ENCODE measurements at places on chromosomes 16 and 17.

DNA sequence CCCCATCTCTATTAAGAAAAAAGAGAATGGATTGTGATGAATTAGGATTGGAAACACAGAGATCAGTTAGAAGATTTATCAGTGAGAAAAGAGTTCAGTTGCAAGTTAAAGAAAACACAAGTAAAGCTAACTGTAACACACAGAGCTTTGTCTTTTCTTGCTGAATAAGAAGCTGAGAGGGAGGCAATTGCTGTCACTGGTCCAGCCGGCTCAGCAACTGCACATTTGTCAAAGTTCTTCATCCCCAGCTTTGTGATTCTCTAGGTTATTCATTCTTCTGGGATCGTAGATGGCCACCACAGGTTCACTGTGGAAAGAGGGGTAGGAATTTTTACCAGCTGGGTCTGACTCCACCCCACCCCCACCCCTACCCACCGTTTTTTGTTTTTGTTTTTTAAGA is 615.7 kb downstream of the WWOX start:
- DNase-seq = no peak

- DNase-seq = no peak
Measured at GRCh38 chr16:79757968-79758367, 157.4 kb upstream of the MAF start.

GRCh38 chr17:55114283-55114682 is 145.7 kb downstream of the STXBP4 start:
- DNase-seq = no peak

GRCh38 chr16:6804461-6804860 is 528.2 kb upstream of the RBFOX1 start:
- no peak for DNase-seq

- DNase-seq = no peak
Measured at GRCh38 chr17:58671969-58672368, 19.9 kb downstream of the TEX14 start.

GRCh38 chr16:58421059-58421458 is 28.8 kb downstream of the GINS3 start:
- DNase-seq = no peak

- DNase-seq = no peak
Measured at GRCh38 chr16:47463771-47464624, 2.9 kb downstream of the PHKB start.

- DNase-seq = no peak
Measured at GRCh38 chr16:54633943-54634362, 296.7 kb upstream of the IRX5 start.

DNA sequence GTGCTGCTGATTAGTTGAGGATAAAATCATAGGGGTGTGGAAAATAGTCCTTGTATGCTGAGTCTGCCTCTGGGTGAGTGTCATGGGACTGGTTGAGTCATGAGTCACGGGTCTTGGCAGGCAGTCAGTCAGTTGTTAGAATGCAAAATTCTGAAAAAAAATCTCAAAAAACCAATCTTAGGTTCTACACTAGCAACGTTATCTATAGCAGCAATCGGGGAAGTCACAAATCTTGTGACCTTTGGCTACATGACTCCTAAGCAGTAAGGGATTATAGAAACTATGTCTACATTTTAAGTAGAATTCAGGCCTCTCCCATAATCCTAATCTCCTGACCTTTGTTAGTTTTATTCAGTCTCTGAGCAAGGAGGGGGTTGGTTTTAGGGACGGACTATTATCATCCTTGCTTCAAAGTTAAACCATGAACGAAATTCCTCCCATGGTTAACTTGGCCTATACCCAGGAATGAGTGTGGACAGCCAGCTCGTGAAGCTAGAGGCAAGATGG is 18.0 kb upstream of the PMFBP1 start:
- no peak for DNase-seq

DNA sequence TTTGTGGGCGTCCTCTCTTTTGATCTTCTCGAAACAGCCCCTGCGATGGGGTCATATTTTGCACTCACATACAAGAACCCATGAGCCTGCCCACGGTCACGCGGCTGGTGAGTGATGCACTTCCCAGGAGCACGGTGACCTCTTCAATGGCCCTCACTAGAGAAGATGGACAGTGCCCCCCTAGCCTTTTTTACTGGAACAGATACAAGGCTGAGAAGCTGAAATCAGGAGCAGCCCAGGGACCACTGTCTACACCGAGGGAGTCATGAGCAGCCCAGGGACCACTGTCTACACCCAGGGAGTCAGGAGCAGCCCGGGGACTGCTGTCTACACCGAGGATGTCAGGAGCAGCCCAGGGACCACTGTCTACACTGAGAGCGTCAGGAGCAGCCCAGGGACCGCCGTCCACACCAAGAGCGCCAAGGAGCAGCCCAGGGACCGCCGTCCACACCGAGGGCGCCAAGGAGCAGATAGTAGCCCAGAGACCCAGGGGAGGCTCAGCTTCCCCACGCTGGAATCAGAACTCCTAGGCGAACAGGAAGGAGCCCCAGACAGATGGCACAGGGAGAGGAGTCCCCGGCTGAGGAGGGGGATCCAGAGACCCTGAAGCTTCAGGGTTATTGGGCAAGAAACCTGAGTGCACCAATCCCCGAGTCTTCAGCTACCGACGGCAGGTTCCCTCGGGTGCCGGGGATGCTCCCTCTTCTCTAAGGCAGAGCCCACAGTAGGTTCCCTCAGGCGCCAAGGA is 23.7 kb downstream of the ACSF3 start:
- DNase-seq = no peak

- DNase-seq = no peak
Measured at GRCh38 chr16:31703526-31704128, 170.0 kb upstream of the ZNF267 start.

- no peak for DNase-seq
Measured at GRCh38 chr16:70480127-70481105, 26.0 kb downstream of the FCSK start.

- no peak for DNase-seq
Measured at GRCh38 chr16:81668243-81669097, 110.6 kb upstream of the PLCG2 start.

DNA sequence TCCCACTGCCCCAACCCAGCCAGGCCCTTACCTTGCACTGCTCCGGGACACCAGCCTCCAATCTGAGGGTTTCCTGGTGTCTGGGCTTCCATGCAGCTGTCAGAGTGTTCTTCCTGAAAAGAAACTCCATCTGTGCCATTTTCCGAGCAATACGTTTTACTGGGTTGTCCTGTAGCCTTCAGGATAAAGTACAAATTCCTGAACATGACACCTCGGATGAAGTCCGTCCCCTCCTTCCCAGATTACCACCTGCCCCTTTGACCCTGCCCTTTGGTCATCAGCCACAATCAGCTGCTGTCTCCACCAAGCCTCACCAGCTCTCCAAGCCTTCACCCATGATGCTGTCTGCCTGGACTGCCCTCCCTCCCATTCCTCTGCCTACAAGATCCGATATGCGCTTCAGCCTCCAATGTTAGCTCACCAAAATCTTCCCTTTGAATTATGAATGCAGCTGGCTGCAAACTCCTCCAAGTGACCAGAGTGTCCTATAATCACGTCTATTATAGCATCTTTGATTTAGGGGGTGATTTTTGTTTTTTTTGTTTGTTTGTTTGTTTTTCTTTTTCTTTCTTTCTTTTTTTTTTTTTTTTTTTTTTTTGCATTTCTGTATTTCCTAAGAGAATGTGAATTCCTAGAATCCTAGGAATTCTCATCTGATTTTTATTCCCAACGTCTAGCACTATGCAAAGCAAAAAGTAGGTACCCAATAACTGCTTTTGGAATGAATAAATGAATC is 60.6 kb upstream of the KIFC3 start:
- no peak for DNase-seq

DNA sequence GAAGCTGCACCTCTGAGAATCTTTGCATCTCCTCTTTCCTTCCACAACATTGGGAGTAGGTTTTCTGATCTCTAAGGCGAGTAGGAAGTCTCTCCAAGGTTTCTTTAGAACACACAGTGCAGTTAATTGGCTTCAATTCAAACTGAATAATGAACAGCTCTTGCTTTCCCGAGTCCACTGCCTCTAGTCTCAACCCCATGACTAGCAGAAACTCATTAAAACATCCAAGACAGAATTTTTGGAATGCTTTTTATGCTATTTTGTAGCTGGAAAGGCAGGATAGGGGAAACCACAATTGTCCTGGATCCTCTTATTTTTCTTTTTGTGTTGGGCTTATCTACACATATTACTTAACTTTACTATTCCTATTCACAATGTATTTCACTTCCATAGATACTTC is 206.6 kb downstream of the CDH8 start:
- DNase-seq = no peak

DNA sequence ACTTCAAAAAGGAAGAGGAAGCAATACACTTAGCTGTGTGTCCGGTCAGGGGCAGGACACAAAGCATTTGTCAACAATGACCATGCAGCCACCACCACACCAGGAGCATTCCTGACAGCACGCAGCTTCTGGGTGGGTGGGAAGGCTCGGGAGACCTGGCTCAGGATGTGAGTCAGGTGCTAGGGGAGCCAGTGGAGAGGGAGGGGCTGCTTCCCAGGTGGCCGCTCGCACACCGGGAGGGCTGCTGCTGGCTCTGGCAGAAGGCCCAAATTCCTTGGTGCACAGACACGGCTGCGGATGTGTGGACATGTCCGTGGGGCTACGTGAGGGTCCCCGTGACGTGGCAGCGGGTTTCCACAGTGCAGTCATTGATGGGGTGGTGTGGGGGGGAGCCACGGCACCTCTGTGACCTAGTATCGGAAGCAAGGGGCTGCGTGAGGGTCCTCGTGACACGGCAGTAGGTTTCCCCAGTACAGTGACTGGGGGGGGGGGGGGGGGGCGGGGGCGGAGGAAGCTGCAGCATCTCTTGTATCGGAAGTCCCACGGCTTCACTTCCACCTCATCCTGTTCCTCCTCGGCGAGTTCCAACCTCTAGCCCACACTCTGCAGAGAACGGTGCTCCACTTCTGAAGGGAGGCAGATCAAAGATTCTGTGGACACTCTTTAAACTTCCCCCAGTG is 112.8 kb downstream of the ZNF778 start:
- DNase-seq = no peak

DNA sequence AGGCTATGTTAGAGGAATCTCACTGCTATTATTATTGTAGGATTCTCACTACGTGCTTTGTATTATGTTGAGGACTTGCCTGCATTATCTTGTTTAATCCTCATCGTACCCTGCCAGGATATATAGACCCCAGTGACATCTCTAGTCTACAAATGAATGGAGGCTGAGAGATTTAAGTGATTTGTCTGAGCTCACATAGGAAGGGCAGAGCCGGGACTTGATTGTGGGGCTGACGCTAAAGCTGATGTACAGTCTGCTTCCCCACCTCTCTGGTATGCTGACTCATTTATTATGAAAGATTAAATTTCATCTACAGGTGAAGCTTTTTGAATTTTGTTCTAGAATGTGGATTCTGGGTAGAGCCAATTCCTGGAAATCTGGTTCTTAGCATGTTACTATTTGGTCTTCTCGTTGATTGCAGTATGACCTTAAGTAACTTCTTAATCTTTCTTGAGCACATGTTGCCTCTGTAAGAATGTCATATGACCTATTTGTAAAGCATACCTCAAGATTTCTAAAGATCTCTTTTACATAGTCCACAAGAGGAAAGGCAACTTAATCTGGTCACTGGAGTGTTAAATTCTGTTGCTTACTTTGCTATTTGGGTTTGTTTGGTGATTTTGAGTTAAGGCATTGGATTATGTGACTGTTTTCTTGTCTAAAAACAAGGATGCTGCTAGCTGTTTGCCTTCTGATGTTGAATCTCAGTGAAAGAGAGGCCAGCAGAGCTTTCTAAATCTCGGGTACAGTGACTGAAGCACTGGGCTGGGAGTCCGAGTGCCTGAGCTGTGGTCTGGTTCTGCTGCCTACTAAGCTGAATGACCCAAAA is 12.4 kb downstream of the METTL9 start:
- DNase-seq = no peak

DNA sequence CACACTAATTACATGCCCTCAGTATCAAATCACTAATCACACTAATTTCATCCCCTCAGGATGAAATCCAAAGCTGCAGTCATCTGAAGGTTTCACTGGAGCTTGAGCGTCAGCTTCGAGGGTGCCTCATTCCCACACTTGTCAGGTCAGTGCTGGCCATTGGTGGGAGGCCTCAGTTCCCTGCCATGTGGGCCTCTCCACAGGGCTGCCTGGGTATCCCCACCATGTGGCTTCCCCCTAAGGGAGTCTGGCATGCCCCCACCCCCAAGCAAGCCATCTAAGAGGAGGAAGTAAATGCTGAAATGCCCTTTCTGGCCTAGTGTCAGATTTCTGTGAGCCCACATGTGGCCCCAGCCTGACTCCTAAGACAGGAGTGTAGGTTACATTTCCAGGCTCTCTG is 78.6 kb upstream of the CDH5 start:
- DNase-seq = no peak

- DNase-seq = peak; percentile 85
Measured at GRCh38 chr16:85445064-85445778, 167.9 kb upstream of the GSE1 start.

- no peak for DNase-seq
Measured at GRCh38 chr17:557371-557770, 157.3 kb downstream of the VPS53 start.

- DNase-seq = peak; percentile 67
Measured at GRCh38 chr17:38798614-38799500, 499 bp downstream of the PIP4K2B start.

DNA sequence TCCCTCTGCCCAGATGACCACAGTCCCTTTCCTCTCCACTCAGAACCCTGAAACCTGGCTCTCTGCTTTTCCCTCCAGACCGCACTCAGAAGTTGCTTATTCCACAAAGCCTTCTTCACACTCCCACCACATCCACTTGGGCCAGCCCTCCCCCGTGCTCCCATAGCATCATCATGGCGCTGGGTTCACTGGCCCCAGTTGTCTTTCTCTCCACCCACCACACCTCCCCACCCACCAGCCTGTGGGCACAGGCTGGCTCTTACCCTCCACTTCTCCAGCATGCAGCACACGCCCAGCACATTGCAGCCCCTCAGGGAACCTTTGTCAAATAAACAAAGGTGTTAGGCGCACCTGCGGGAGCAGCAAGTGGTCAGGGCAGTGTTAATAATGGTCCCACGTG is 130.0 kb downstream of the KATNIP start:
- DNase-seq = no peak

GRCh38 chr16:11125936-11126335 is 130.1 kb downstream of the SOCS1 start:
- no peak for DNase-seq

GRCh38 chr17:28466001-28466400 is 7.4 kb upstream of the SLC13A2 start:
- DNase-seq = no peak
